ENCODE measurements at places on chromosomes 13 and 19. TPM values are rescaled to one million over a fixed set of nuclear protein-coding genes. Genes with fewer than 3 reads are reported as not detected.

The OR7G1 gene
- not detected for total RNA-seq

The PTGER1 gene
- 0.12 TPM for total RNA-seq

The NDUFB7 gene
- total RNA-seq: 292 TPM

The TINCR gene
- 0.12 TPM for total RNA-seq

The TEX29 gene
- not detected for total RNA-seq

The LINGO3 gene
- not detected for total RNA-seq

The FLT1 gene
- total RNA-seq: 1.4 TPM

The GNA15 gene
- total RNA-seq: not detected

The HIPK4 gene
- total RNA-seq: 0.02 TPM

The BRCA2 gene
- 8.7 TPM for total RNA-seq

The APOE gene
- total RNA-seq: 1.6 TPM

The OLFM2 gene
- 0.39 TPM for total RNA-seq

The ABCC4 gene
- total RNA-seq: 20.6 TPM

The SLC25A41 gene
- not detected for total RNA-seq

The SOHLH2 gene
- 1.7 TPM for total RNA-seq

The RPL21 gene
- 537 TPM for total RNA-seq

The C19orf67 gene
- total RNA-seq: not detected

The LILRA1 gene
- not detected for total RNA-seq

The GIPR gene
- total RNA-seq: 0.02 TPM

The OXGR1 gene
- total RNA-seq: not detected

The PRTN3 gene
- not detected for total RNA-seq

The ZNF154 gene
- total RNA-seq: not detected

The RFPL4A gene
- not detected for total RNA-seq

The CLDN10 gene
- 0.39 TPM for total RNA-seq

The SERTM1 gene
- total RNA-seq: not detected

The OR10H1 gene
- total RNA-seq: not detected

The ACP7 gene
- 1.7 TPM for total RNA-seq

The OR7D2 gene
- total RNA-seq: 0.05 TPM

The DHDH gene
- not detected for total RNA-seq

The NDUFS7 gene
- total RNA-seq: 119 TPM

The DNAJC15 gene
- total RNA-seq: 34.6 TPM

The CGB5 gene
- total RNA-seq: 8.1 TPM

The CDADC1 gene
- 6.0 TPM for total RNA-seq

The MRPS12 gene
- 76.6 TPM for total RNA-seq

The UCHL3 gene
- total RNA-seq: 112 TPM

The ZNF28 gene
- total RNA-seq: 26.6 TPM

The PVR gene
- 146 TPM for total RNA-seq

The ZNF135 gene
- 1.8 TPM for total RNA-seq

The RHPN2 gene
- total RNA-seq: 25.6 TPM

The CEACAM8 gene
- not detected for total RNA-seq

The GJB6 gene
- not detected for total RNA-seq

The DMKN gene
- 34.4 TPM for total RNA-seq

The B9D2 gene
- total RNA-seq: 9.9 TPM

The CCDC70 gene
- total RNA-seq: 0.34 TPM

The ZNF534 gene
- not detected for total RNA-seq

The TMPRSS9 gene
- not detected for total RNA-seq

The MATK gene
- total RNA-seq: not detected

The IL12RB1 gene
- 3.8 TPM for total RNA-seq

The ZNF557 gene
- total RNA-seq: 7.2 TPM

The DPRX gene
- total RNA-seq: not detected

The ADGRE1 gene
- 0.79 TPM for total RNA-seq

The STARD13 gene
- 6.6 TPM for total RNA-seq

The IFNL1 gene
- 1.3 TPM for total RNA-seq

The CCDC122 gene
- total RNA-seq: 4.0 TPM

The ZNF66 gene
- total RNA-seq: 0.69 TPM

The PRRG2 gene
- total RNA-seq: 0.17 TPM

The ZNF441 gene
- 3.9 TPM for total RNA-seq

The ZNF813 gene
- 4.2 TPM for total RNA-seq

The FBN3 gene
- not detected for total RNA-seq
